ENCODE measurements at places on chromosomes 2 and 18. TPM values are rescaled to one million over a fixed set of nuclear protein-coding genes. Genes with fewer than 3 reads are reported as not detected.
A peak's percentile ranks its signal among the peaks of the same experiment; 100 is the strongest.

RAX gene
- polyA plus RNA-seq, result not detected

DNA sequence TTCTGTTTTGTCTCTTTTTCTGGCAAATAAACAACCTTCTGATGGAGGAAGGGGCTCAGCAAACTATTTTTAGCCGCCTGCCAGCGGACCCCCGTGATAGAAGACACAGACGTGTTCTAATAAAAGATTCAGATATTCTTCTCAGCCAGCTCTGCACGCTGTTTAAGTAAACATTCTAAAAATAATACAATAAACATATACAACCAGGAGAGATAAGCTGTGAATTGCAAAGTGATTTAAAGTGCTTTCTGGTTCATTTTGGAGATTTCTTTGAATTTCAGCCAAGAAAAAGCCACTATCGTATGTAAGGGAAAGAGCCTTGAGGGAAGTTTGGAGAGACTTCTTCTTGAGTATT is 201.3 kb downstream of the EPHA4 start:
- no peak for DNase-seq

PPP1R1C gene
- 3.5 TPM for polyA plus RNA-seq

CRYGC gene
- not detected for polyA plus RNA-seq

APOB gene
- polyA plus RNA-seq, result 5.3 TPM

GRCh38 chr2:166067229-166067628 is 60.6 kb downstream of the SCN1A start:
- no peak for DNase-seq

GRCh38 chr2:200357845-200358244 is 51.4 kb downstream of the SPATS2L start:
- DNase-seq, result no peak

DNA sequence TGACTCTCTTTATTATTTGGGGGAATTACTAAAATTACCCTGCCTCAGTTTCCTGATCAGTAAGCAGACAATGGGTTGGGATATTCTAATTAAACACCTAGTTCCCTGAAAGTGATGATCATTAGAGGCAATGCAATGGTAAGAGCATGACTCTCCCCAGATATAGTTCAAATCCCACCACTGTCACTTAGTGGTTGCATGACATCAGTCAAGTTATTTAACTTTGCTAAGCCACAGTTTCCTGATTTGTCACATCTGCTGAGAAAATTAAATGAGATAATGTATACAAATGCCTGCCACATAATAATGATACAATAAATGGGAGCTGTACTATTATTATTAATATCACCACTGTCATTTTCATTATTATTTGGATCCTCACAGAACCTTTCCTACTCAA is 29.9 kb downstream of the ZEB2 start:
- no peak for DNase-seq

- no peak for DNase-seq
Measured at GRCh38 chr2:218743068-218743467, 32.4 kb downstream of the TTLL4 start.

GALR1 gene
- 0.15 TPM for polyA plus RNA-seq

GRCh38 chr2:96161898-96162297 is 16.7 kb upstream of the DUSP2 start:
- no peak for DNase-seq

- DNase-seq, result no peak
Measured at GRCh38 chr18:35095983-35096676, 54.9 kb downstream of the MAPRE2 start.

SH3RF3 gene
- polyA plus RNA-seq, result 4.0 TPM

GRCh38 chr2:142849820-142850219 is 27.6 kb upstream of the KYNU start:
- no peak for DNase-seq

GRCh38 chr2:237297421-237298150 is 116.4 kb downstream of the COL6A3 start:
- no peak for DNase-seq

MOCOS gene
- 1.2 TPM for polyA plus RNA-seq

SP5 gene
- 0.47 TPM for polyA plus RNA-seq

GRCh38 chr2:104844807-104845551 is 8.9 kb upstream of the POU3F3 start:
- DNase-seq, result peak; percentile 39

- peak; percentile 22 for DNase-seq
Measured at GRCh38 chr2:46813020-46813415, 102.6 kb downstream of the MCFD2 start.

DNA sequence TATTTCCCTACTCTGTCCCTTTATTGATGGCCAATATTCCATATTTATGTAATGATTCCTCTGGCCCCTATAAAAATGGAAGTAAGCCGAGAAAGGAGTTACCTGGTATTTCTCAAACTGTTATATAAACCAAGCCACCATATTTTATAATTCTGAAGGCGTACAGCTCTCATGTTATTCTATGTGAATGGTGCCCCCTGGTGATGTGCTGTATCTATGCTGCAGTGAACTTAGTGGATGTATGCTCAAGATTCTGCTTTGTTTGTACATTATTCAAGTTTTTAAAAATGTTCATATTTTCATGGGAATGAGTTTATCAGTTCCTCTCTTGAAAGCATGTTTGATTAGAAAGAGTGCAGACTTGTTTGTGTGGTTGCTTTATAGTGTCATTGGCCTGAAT is 194.5 kb upstream of the LRRTM1 start:
- DNase-seq, result peak; percentile 32

- no peak for DNase-seq
Measured at GRCh38 chr18:57845605-57846074, 42.5 kb upstream of the ATP8B1 start.

DNA sequence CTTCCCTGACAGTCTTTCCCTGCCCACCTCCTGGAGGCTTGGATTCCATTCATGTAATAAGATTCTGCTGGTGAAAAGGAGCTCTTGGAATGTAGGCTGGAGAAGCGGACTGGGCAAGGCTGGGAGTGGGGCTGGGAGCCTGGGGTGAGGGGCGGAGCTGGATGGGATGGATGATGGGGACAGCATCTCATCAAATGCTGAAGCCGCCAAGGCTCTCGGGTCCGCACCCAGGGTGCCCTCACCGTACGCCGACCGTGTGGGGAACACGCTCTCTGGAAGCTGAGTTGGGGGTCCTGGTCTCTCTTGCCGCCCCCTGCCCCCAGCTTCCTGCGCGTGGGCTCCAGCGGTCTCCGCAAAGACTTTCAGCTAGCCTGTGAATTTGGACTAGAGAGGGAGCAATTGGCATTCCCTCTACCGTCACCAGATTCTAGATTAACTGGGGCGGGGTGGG is 9.1 kb downstream of the RAX start:
- DNase-seq, result no peak

DNA sequence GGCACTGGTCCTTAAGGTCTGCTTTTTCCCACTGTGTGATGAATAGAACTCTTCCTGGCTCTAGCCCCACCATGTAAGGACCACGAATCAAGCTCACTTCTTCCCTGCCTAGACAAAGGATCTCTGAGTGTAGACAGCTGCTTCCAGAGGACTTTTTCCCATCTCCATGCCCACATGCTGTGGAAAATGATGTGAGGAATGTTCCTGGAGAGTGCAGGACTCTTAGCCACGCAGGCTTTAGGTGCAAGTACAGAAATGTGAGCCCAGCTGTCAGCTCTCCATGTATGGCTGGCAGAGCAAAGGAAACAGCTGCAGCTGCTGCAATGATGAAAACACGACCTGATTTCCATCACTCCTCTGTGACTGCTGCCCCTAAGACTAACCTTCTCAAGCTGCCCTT is 35.5 kb downstream of the NXPH2 start:
- no peak for DNase-seq

- no peak for DNase-seq
Measured at GRCh38 chr2:86631846-86632485, 8.3 kb upstream of the RNF103 start.

- DNase-seq, result no peak
Measured at GRCh38 chr2:8447610-8448221, 234.1 kb upstream of the ID2 start.

DNA sequence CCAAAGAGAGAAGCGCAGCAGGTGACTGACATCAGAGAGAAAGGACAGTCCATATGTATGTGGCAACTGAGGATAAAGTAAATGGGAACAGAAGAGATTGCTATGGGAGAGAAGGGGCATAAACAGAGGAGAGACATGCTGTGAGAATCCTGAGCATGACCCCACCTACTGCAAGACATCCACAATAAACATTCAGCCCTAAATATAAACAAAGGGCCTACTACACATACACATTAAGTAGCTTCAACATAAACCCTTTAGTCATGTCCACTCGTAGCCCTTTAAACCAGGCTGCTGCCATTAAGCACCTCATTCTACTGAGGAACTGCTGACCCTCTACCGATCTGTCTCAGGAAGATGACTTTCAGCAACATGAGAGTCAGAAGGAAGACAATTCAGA is 32.9 kb downstream of the CCBE1 start:
- DNase-seq, result no peak

DNA sequence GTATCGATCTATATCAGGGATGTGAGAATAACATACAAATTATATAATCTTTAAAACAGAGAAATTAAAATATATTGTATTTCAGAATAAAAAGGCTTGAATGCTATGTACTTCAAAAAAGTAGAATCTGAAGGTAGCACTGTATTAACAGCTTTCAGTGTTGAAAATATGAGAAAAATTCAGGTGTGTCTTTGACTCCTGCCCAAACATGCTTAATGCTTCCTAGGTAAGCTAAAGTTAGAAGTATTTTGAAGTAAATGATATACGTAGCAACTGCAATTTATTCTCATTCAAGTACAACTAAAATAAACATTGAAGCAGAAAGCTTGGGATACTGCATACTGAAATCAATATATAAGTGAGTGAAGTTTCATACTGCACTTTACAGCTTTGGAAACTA is 1082.0 kb upstream of the ACVR2A start:
- no peak for DNase-seq

ALPP gene
- not detected for polyA plus RNA-seq

ABCB11 gene
- polyA plus RNA-seq, result 0.10 TPM

- DNase-seq, result no peak
Measured at GRCh38 chr2:135043345-135043744, 3.9 kb downstream of the MAP3K19 start.

HOXD11 gene
- 63.7 TPM for polyA plus RNA-seq

- no peak for DNase-seq
Measured at GRCh38 chr2:83696838-83697237, 762.2 kb downstream of the SUCLG1 start.

NDC80 gene
- 43.4 TPM for polyA plus RNA-seq

DNA sequence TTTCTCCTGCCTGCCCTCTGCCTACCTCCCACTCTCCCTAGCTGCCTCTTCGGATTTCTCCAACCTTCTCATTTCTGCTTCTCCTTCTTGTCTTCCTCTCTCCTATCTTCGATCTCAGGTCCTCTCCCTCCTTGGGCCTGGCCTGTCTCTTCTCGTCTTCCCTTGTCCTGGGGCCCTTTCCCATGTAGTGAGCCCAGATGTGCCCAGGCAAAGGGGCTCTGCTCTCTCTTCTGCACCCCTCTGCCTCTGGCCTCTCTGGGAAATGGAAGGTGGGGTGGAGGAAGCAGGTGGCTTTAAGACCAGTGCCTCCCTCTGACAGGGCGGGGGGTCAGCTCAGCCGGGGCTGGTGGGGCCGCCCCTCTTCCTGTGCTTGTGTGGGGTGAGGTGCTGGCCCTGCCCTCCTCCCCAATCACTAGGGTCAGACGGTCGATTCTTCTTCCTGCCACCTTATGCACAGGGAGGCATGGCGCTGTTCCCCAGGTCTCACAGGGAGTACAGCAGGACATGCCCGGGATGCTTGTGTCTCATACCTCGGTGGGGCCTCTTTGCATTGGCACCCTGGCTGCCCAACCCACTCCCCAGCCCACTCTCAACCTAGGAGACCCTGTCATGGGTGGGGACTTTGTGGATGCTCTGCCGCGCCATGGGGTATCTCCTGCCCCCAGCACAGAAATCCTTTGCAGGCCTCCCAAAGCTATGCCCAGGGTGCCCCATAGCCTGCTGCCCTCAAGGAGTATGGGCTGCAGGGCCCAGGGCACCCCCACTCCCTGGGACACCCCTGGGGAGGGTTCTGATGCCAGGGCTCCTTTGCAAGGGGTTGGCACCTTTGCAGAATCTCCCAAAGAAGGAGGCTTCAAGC is 213.8 kb upstream of the HAAO start:
- no peak for DNase-seq

DNA sequence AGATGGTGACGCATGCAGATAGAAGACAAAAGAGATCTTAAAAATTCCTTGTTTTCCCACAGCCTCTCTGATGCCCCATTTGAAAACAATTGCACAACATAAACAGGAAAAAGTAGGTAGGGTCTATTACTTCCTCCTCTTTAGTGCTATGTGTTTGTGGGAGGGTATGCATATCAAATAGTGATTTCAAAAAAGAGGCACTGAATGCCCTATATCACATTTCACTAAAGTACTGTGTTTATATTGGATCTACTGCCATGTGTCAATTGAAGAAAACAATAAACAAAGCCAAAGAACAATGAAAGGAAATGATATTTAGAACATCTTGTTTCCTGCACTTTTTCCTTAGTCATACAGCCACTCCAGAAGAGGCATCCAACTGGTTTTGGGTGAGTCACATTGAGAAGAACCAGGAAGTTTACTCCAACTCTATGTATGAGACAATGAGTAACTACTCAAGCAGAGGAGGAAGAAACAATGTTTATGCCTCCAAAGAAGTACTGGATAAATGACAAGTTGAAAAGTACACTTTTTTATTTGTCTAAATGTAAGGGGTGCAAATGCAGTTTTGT is 583.6 kb downstream of the FBXO15 start:
- DNase-seq, result no peak

DNA sequence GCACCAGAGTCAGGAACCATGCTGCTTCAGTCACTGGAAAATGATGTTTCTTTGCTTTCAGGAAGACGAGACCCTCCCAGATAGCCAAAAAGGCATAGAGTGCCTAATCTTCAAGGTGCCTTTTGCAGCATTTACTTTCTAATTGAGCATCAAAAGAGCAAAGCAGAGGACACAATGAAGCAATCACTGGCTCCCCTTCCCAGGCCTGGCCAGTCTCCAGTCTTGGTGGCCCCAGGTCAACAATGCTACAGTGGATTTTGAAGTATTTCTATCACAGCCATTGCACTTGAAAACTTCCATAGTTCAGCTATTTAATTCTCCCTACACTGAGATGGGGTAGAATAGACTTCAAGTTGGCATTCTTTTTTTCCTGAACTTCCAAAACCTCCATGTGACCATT is 15.4 kb downstream of the ZBTB7C start:
- no peak for DNase-seq

CRYGD gene
- polyA plus RNA-seq, result not detected

GRCh38 chr2:144452989-144453336 is 67.0 kb downstream of the ZEB2 start:
- DNase-seq, result no peak

- no peak for DNase-seq
Measured at GRCh38 chr2:149595056-149595963, 7.7 kb upstream of the MMADHC start.

- peak; percentile 56 for DNase-seq
Measured at GRCh38 chr2:162153608-162154224, 1.7 kb upstream of the GCG start.

Measured in left kidney (tissue), 8 donors.